ENCODE measurements at places on chromosomes 4 and X.

GRCh38 chr4:108492816-108493595 lies 127.4 kb upstream of the RPL34 start:
- DNase-seq, result no peak

- no peak for DNase-seq
Observed at GRCh38 chr4:40563401-40563800, 66.3 kb downstream of the RBM47 start.

DNA sequence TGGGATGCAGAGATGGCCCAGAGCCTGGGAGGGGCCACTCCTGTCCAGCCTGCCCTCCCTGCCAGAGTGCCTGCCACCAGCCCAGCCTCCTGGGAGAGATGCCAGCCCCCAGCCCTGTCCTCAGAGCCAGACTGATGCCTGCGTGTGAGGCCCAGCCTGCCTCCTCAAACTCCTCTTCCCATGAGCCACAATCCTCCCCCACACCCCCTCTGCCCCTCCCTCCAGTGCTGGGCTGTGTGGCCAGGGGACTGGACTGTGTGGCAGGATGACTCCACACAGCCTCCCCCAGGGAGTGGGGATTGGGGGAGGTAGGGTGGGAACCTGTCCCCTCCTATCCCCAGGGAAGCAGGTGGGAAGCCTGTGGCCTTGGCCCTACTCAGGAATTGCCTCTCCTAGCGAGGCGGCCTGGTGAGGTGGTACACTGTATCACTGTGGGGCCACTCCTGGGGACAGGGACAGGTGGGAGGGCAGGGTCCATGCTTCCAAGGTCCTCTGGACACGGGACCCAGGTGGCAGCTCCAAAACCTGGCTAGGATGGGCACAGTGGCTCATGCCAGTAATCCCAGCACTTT lies 4.3 kb upstream of the SH3BP2 start:
- no peak for DNase-seq

- no peak for DNase-seq
Observed at GRCh38 chrX:1496076-1496475, 40.9 kb downstream of the P2RY8 start.

- DNase-seq, result no peak
Observed at GRCh38 chr4:85058551-85058950, 92.1 kb upstream of the WDFY3 start.

DNA sequence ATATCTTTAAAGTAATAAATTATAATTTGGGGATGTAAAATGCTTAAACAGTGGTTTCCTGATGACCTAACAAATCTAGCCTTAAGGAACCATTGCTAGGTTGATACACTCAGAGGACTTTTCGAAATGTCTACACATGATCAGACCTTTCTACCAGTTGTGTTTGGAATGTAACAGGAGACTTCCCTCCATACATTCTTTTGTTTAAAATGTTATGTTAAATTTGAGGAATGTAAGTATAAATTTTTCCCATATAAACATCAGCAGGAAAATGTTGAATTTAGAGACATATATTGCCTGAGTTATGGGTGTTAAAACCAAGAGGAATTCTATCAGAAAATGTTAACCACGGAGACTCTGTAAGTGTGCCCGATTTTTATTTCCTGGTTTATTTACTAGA lies 190.6 kb upstream of the SPRY1 start:
- DNase-seq, result no peak

DNA sequence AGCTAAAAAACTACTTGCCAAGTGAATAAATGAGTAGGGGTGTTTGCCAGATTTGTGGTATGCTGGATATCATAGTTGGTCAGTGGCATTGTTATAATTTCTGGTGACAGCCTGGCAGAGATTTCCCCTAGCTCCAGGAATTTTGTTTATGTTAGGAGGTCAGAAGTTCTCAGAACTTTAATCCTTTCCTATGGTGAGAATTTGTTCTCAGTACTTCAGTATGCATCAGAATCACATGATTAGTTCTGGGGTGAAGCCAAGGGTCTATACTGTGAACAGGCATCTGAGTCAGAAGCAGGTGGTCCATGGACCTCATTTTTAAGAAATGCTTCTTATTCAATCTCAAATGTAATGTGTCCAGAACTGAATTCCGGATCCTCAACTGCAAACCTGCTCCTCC lies 10.5 kb downstream of the RASSF6 start:
- no peak for DNase-seq

- no peak for DNase-seq
Observed at GRCh38 chr4:69032847-69033638, 63.2 kb upstream of the UGT2B7 start.

- no peak for DNase-seq
Observed at GRCh38 chr4:88705805-88706492, 8.3 kb upstream of the NAP1L5 start.

GRCh38 chr4:130485371-130485770 lies 1389.4 kb downstream of the C4orf33 start:
- DNase-seq, result no peak

DNA sequence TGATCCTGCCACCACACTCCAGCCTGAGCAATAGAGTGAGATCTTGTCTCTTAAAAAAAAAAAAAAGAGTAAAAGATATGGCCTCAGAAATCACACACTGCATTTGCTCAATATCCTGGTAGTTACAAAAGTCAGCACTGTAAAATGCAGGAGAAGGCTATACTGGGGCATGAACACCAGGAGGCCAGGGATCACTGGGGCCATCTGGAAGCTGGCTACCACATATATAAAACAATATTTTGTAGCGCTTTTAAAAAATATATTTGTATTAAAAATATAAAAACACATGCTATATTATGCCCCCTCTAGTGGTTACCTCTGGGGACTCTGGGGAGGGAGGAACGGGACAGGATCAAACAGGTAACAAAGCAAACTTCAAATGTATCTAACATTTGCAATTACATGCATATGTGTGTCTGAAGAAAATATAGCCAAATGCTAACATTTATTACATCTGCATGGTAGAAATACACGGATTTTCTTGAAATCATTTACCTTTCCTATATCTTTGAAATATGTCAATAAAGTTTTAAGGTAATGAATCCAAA lies 4.0 kb downstream of the C4orf46 start:
- no peak for DNase-seq

GRCh38 chr4:144647095-144647561 lies 1.2 kb downstream of the HHIP start:
- DNase-seq, result no peak

DNA sequence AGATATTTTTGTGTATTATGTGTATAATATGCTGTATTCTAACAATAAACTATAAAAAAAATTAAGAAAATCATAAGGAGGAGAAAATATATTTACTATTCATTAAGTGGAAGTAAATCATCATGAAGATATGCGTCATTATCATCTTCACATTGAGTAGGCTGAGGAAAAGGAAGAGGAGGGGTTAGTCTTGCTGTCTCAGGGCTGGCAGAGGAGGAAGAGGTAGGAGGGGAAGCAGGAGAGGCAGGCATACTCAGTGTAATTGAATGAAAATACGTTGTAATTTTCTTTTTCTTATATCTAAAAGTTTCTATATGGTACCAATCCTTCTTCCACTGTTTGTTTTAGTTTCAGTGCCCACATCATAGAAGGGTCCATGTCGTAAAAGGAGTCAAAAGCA lies 9.8 kb upstream of the TMEM185A start:
- no peak for DNase-seq

DNA sequence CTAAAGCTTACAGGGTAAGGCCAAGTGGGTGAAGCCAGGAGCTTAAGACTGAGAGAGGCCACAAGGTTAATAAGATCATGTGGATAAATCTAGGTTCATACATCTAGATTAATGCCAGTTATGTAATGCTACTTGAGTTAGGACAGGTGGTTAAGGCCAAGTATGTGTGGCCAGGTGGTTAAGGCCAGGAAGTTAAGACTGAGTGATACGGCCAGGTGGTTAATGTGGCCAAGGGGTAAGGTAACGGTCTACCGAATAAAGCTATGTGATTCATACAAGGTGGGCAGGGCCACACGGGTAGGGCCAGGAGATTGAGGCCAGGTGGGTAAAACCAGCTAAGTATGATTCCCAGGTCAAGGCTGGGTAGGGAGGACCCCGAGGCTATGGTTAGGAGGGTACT lies 223.0 kb downstream of the TACR3 start:
- no peak for DNase-seq

DNA sequence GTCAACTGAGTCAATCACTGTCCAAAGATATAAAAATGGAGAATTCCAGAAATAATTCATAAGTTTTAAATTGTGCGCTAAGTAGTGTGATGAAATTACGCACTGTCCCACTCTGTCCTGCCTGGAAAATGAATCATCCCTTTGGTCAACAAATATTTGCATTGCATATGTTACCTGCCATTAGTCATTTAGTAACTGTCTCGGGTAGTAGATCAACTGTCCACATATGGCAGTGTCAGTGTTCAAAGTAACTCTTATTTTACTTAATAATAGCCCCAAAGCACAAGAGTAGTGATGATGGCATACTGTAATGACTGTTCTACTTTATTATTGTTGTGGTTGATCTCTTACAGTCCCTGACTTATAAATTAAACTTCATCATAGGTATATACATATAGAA lies 3.4 kb downstream of the YTHDC1 start:
- DNase-seq, result no peak

- DNase-seq, result no peak
Observed at GRCh38 chr4:111187108-111187507, 564.2 kb upstream of the PITX2 start.

DNA sequence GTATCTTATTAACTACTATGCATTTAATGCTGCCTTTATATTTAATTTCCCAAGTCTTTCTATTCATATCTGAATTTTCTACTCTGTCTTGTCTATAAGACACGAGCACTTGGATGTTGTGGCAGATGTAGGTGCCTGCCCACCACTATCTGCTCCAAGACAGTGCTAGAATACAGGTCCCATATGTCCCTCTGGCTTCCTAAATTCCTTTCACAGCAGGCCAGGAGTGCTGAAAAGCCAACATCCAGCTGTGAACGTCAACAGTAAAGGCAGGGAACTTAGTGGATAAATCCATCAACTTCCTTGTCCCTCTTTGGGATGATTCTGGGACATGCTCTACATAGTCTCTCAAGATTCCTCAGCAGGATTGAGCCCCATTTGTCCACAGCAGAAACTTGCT lies 245.1 kb upstream of the ETNPPL start:
- DNase-seq, result no peak

GRCh38 chrX:6227453-6227835 lies 1.2 kb downstream of the NLGN4X start:
- DNase-seq, result no peak

DNA sequence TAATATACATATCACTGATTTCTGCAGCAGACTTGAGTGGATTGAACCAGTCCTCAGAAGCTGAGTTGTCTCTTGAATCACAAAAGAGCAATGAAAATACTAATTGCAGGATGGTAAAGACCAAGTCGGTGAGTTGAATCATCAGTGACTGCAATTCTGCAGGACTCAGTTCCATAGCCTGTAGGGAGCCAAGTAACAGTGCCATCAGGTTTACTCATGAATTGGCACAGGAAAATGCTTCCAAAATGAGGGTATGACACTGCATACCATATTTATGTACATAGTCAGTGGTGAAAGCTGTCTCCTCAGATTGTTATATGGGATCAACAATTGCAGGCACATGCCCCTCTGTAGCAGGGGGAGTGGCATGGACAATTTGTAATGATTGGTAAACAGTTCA lies 192.8 kb downstream of the CCNG2 start:
- no peak for DNase-seq

DNA sequence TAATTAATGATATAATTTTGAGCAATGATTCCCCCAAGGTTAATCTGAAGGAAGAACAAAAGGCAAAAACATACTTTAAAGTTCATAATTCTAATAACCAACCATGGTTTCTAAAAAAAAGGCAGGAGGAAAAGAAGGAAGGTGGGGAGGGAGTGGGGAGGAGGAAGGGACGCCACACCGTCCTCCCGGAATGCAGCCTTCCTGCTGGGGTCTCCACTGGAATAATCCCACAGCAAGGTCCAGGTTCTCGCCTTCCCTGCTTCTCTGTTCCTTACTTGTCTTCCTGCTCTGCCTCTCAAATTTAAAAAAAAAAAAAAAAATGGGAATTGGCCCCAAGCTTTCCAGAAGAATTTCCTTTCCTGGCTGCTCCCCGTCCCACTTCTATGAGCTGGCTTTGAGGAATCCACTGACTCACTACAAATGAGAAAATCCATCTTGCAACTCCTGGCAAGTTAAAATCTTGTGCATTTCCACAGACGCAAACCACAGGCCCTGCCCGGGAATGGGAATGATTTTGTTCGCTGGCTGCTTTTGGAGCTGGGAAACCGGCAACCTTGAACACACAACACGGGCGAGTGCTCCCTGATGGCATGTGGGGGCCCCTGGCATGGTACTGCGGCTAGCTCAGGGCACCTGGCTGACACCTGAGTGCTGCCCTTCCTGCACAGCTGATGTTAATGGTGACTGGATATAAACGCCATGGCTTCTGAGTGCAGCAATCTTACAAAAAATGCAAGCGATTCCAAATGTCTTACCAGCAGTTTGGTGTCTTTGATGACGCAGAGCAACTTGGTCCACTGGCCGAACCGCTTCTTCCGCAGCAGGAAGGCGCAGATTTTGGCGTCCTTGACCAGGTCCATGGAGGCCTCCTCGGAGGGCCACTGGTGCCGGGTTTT lies 97.0 kb downstream of the AFAP1 start:
- no peak for DNase-seq

DNA sequence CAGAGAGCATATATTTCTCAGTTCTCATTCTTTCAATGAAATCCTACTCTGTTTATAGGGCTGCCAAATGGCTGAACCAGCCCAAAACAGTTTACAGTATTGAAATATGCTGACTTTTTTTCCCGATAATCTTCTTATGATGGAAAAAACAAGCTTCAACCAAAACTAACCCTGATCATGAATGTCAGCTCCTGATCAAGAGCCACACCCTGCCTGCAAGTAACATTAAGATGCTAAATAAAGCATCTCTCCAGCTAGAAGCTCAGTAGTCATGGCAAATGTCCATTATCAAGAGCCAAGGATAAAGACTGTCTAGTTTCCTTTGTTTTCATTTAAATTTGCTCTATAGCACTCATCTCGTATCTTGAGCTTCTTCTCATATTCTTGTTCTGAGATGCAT lies 136.0 kb downstream of the ADAMTS3 start:
- DNase-seq, result no peak

Measured in NCI-H187 (cell line).